Kasumi-1 (cell line): ENCODE measurements at places on chromosomes 4 and X.

- DNase-seq = peak; percentile 41
Observed at GRCh38 chrX:36867143-36867542, 141.0 kb upstream of the FAM47C start.

DNA sequence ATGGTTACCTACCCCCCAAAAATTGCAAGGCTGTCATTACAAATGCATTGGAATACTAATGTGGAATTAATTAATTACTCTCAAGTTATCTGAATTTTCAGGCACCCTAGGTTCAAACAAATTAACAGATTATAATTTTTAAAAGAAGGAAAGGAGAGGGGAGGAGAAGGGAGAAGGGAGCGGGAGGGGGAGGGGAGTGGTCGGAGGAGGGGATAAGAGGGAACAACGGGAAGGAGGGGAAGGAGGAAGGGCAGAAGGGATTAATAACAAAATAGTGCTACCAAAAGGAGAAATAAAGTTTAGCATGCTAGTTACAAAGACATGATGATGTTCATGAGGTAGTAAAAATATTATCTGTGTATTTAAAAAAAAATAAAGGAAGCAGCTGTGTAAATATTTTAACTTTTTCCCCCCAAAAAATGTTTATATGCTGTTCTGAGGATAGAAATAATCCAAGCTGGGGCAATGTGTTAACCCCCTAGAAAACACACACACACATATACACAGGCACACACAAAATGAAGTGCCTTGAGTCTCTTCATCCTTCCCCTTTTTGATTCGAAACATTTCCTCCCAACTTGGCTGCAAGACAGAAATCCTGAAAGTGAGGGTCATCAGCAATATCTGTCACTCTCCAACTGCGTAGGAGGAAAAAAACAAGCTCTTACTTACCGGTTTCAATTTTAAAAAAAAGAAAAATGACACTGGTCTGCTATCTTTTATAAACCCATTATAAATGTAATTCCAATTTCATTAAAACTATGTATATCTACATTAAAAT is 58.8 kb downstream of the PPP3CA start:
- DNase-seq = peak; percentile 67

DNA sequence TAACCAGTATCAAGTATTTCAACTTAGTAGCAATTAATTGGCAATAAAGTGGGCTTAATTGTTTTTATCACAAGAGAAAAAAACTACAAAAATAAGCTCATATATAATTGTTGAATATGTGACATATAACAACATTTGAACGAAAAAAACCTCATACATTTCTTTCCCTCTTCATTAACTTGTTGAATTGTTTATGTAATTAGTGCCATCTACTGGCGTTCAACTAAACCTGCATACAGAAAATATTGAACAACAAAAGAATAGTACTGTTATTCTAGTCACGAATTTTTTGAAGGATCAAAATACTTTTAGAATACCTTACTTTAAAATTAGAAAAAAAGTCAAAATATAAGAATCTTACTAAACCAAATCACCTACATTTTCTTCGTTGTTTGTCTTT is 586.5 kb upstream of the FTHL17 start:
- peak; percentile 25 for DNase-seq

DNA sequence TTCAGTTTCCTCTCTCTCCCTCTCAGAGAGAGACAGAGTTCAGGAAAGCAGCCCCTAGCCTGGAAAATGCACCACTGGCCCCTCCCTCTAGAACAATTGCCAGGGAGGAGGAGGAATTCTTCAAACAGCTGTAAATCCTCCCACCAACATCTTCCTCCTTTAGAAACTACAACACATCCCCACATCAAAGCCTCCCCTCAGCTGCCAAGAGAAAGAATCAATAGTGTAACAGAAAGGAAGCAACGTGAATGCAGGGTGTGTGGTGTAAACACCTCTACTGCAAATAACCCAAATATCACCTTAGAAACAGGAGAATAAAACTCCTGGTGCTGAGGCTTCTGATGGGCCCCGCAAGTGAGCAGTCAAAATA is 249.9 kb upstream of the GATB start:
- no peak for DNase-seq

DNA sequence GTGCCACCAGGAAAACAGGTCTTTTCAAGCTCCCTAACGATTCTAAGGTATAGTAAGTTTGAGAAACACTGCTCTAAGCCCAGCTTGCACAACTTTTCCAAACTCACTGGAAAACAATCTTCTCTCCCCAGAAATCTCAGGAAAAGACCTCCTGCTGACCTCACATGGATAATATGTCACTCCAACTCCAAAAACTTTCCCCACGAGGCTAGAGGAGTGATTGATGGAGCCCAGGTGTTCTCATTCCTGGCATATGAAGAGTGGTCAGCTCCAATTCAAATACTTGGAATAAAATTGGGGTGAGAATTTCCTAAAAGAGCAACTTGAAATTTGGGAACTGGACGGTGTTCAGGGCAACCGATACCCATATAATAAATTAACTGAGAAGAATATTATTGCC is 299.9 kb downstream of the PPP4R3C start:
- no peak for DNase-seq

DNA sequence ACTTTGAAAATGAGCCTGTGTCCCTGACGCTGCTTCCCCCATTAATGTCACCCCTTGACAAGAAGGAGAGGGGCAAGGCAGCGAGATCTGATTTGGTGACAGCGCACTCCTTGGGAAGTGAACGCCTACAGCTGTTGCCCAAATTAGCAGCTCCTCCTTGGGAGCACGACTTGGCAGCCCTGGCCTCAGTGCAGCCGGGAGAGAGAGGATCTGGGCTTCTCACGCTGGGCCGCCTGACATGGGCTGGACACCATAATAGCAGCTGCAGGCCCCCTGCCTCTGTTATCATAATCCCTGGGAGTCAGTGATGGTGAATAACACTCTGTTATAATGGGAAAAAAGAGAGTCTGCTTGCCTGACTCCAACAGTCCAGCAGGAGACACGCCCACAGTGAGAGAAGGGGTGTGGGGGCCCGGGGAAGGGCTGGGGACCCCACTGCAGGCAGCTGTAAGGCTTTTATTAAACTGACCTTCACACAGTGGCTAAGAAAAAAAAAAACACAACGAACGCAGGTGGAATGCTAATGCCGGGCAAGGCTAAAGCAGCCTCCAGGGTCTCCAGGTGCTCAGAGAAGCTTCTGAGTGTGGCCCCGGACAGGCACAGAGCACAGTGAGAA is 73.3 kb downstream of the PSAPL1 start:
- DNase-seq = no peak

DNA sequence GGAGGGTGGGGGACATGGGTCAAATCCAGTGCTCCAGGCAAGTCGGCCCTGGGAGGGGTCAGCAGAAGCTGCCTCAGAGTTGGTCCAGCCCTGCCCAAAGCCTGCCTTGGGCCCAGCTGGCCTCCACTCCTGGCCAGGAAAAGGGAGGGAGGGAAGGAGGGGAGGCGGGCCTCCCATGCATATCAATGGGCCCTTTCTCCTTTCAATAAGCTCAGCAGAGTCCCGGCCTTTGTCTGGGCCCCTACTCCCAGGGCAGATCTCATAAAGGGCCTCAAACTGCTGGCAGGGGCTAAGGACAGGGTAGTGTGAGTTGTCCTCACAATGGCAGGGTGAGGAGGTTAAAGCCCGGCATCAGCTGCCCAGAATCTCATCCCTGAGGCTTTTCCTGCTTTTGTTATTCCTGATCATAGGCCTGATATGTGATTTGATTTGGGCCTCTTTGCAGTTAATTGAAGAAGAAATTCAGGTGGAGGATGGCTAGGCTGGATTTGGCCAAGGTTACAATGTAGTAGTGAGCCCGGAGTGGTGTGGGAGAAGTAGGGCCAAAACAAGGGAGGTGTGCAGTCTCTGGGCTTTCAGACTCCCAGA is 121.1 kb upstream of the ATP6AP2 start:
- no peak for DNase-seq
